ENCODE measurements at places on chromosomes 16 and 17.

GRCh38 chr17:80416940-80417293 lies 1.9 kb downstream of the ENDOV start:
- DNase-seq: no peak

GRCh38 chr16:74926805-74927204 lies 58.1 kb downstream of the WDR59 start:
- DNase-seq: no peak

DNA sequence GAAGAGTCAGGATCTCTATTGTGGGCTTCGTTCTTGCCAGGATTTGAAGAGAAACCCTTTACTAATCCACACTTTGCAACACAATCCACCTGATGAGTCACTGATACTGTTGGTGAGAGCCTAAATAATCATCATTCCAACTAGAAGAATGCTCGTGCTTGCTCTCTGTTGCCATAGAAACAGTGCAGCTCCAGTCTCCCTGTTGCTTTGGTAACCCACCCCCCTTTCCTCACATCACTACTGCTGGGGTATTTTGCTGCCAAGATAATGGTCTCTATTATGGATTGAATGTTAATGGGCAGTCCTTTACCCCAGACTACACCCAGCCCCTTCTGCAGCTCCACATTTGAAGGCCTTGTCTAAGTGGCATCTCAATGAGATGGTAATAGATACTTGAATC lies 190.4 kb downstream of the ABCC12 start:
- DNase-seq: no peak

GRCh38 chr17:59437791-59438281 lies 106.4 kb downstream of the YPEL2 start:
- DNase-seq: no peak

DNA sequence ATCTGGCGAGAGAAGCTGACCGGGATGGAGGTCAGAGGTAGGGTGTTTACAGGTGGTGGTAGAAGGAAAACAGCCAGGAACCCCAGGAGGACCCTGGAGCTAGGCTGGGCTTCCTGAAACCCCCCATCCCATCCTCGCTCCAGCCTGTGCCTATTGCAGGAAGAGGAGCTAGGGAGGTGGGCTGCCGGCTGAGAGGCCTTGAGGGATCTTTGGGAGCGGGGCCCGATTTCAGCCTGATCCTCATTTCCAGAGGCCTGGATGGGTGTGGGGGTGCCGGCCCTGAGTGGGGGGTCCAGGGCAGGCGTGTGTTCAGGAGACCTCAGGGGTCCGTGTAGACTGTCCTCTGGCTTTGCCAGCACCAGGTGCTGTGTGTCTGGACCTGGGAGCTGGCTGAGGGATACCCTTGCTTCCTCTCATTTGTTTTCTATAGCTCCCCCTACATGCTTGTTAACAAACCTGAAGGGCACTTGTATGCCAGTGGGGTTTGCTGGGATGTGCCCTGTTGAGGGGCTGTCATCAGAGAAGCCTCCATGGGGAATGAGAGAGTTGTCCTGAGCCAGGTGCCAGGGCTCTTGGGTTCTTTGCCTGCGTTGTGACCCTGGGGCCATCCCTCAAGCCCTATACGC lies 18.9 kb upstream of the RAP1GAP2 start:
- DNase-seq: no peak

DNA sequence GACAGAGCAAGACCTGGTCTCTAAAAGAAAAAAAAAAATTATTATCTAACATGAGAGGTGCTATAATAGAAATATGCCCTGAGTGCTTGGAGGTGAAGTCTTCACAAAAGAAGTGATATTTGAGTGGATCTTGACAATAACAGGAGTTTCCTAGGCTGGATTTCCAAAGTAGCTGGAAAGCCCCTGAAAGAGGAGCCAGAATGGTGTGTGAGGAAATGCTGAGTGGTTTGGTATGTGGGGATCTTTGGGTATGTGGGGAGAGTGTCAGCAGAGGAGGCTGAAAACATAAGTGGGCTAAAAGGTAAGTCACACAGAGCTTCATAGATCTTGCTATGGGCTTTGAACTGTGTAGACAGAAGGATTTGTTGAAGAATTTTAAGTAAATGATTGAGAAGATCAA lies 100.1 kb downstream of the YPEL2 start:
- DNase-seq: no peak

DNA sequence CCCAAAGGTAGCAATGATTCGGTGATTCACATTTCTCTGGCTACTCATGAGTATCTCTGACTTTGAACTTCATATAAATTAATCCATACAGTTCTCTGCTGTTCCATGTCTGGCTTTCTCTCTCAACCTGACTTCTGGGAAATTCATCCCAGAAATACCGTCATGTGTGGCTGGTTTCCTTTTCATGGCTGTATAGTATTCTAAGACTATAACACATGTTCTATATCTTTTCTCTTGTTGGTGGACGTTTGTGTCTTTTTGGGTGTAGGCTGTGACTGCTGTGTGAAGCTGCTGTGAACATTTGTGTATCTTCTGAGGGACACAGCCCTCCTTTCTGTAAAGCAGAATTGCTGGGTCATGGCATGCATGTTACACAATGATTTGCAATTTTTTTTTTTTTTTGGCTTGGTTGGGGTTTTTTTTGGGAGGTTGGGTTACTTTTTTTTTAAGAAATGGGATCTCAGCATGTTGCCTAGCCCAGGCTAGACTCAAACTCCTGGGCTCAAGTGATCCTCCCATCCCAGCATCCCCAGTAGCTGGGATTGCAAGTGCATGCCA lies 6.3 kb downstream of the TTYH2 start:
- no peak for DNase-seq

- no peak for DNase-seq
Measured at GRCh38 chr17:6348891-6349290, 86.0 kb downstream of the AIPL1 start.

Measured in stimulated activated CD4-positive, alpha-beta T cell treated with anti-CD3 and anti-CD28 coated beads, Interleukin-1b, Interleukin-23, amount 100 ng/mL, for 4 hours (primary cell).